ENCODE measurements at places on chromosomes 1 and 21.

GRCh38 chr1:206050655-206051235 lies 2.2 kb upstream of the RHEX start:
- no peak for DNase-seq

DNA sequence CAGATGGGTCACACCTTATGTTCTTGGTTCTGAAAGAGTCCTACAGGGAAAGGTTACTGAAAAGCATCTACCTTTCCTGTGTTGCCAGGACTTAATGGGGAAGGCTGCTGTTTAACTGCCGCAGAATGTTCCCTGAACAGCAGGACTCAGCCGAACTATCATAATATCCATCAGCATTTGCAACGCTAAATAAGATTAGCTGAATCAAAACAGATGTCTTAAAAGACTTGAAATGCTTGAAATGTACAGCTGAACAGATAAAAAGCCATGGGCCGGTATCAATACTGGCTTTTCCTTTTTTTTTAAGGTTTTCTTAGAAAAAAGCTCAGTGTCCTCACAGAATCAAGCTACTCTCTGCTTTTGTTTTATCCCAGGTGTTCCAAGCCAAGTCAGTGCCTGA lies 19.7 kb upstream of the ATP13A2 start:
- DNase-seq: no peak

DNA sequence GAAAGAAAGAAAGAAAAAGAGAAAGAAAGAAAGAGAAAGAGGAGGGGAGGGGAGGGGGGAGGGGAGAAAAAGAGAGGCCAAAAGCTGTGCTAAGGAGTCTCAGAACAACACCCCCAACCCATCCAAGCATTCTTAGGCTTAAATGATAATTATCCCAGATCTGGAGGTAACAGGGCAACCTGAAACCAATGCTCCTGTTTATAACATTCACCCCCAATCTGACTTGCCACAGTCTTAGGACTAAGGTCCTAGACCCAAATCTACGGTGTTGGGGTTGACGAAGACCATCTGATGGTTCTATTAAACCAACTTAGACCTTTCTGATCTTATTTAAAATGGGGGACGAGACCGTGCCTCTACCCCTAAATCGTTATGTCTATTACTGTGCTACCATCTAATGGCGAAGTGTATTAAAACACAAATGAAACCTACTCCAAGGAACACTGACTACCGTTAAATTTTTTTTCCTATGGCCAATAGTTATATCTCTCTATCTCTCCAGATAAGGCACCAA lies 119.3 kb upstream of the CDC42BPA start:
- DNase-seq: no peak

DNA sequence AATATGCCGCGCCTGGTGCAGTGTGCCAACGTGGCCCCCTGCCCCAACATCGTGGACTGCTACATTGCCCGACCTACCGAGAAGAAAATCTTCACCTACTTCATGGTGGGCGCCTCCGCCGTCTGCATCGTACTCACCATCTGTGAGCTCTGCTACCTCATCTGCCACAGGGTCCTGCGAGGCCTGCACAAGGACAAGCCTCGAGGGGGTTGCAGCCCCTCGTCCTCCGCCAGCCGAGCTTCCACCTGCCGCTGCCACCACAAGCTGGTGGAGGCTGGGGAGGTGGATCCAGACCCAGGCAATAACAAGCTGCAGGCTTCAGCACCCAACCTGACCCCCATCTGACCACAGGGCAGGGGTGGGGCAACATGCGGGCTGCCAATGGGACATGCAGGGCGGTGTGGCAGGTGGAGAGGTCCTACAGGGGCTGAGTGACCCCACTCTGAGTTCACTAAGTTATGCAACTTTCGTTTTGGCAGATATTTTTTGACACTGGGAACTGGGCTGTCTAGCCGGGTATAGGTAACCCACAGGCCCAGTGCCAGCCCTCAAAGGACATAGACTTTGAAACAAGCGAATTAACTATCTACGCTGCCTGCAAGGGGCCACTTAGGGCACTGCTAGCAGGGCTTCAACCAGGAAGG lies 4.3 kb downstream of the GJB3 start:
- no peak for DNase-seq

- DNase-seq: no peak
Observed at GRCh38 chr1:201353186-201353940, 24.1 kb downstream of the TNNT2 start.

Data from AG04450 (cell line).